Left renal pelvis (tissue), 4 donors: ENCODE measurements at places on chromosomes 6 and 20.

- peak; percentile 58 for DNase-seq
Observed at GRCh38 chr6:155174576-155175211, 89.1 kb upstream of the CLDN20 start.

GRCh38 chr20:63940071-63940471 lies 16.1 kb downstream of the UCKL1 start:
- no peak for DNase-seq

DNA sequence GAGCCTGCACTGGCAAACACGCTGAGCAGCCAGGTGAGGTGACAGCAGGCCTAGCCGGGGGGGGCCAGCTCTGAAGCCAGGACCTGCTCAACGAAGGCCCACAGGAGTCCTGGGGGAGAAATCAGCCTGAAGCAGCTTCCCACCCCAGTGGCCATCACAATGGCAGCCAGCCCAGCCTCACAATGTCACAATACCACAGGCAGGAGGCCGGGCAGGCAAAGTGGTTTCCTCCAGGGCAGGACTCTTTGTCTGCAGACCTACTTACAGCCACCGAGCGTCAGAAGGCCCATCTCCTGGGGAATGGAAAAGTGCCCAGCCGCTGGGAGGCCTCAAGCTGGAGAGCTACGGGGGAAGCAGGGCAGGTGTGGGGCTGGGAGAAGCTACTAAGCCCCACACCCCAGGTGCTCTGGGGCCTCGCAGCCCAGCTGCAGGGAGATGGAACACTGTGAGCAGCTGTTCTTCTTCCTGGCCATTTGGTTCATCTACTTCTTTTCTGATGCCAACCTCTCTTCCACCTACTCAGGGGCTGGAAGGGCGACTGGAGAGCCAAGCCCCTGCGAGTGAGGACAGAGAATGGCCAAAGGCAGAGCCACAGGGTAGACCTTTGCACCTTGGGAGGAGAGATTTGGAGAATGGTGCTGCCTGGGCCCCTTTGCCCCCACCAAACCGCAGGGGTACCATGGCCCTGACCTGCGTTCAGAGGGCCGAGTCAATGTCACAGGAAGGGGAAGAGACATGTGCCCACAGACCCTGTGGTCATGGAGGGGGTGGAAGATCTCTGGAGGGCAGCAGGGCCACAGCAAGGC lies 22.3 kb upstream of the AVP start:
- DNase-seq = no peak

GRCh38 chr20:32518593-32519380 lies 66.3 kb downstream of the NOL4L start:
- no peak for DNase-seq

- no peak for DNase-seq
Observed at GRCh38 chr6:118285791-118286190, 262.3 kb upstream of the PLN start.

- no peak for DNase-seq
Observed at GRCh38 chr6:148470606-148471465, 128.2 kb downstream of the SASH1 start.
